Thoracic aorta (tissue), 2 donors: ENCODE measurements at places on chromosomes 12 and 14. TPM values are rescaled to one million over a fixed set of nuclear protein-coding genes. Genes with fewer than 3 reads are reported as not detected.

DNA sequence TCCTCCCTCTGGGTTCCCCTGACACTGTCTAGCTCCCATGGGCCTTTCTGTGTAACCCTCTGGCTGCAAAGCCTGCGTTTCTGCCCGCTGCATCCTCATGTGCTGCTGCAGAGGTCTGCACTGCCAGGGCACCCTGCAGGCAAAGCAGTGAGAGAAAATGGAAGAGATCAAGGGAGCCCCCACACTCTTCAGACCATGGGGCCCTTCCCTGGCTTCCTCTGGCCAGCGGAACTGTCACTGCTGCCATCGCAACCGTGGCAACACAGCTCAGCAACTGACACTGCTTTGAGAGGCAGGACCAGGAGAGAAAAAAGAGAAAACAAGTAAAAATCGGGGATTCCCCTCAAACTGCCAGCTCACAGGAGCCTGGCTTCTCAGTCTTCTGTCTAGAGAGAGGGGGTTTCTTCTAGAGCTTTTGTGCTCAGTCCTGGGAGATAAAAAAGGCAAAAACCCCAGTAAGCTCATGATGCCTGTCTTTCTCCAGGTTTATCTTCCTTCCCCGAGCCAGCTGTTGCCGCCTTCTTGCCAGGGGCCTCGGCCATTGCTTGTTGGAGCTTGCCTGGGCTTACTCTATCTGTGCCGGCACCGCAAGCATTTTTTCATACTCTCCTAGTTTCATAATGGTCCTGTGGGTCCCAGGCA is 38.9 kb downstream of the C14orf132 start:
- no peak for DNase-seq

- DNase-seq: no peak
Measured at GRCh38 chr12:126950266-126950665, 1316.7 kb upstream of the TMEM132C start.

DNA sequence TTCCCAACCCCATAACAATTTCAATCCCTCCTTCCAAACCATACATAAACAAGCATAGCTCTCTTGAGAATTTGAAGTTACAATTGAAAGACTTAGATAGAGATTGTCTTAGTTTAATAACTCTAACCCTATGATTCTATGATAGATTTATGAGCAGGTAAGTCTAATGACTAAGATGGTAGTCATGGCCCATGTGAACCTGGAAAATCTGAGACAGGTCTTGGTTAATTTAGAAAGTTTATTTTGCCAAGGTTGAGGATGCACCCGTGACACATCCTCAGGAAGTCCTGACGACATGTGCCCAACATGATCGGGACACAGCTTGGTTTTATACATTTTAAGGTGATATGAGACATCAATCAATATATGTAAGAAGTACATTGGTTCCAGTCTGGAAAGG is 248.8 kb downstream of the KCNH5 start:
- no peak for DNase-seq

- DNase-seq: no peak
Measured at GRCh38 chr12:53308276-53308675, 8.8 kb downstream of the MYG1 start.

LGR5 gene
- total RNA-seq: 7.4 TPM

GRCh38 chr14:68368850-68369249 is 424.0 kb downstream of the ZFP36L1 start:
- no peak for DNase-seq

FAR2 gene
- 16.9 TPM for total RNA-seq

GRCh38 chr12:57952766-57953165 is 11.4 kb downstream of the ATP23 start:
- no peak for DNase-seq

GRCh38 chr14:28515571-28515970 is 251.0 kb upstream of the FOXG1 start:
- no peak for DNase-seq

DNA sequence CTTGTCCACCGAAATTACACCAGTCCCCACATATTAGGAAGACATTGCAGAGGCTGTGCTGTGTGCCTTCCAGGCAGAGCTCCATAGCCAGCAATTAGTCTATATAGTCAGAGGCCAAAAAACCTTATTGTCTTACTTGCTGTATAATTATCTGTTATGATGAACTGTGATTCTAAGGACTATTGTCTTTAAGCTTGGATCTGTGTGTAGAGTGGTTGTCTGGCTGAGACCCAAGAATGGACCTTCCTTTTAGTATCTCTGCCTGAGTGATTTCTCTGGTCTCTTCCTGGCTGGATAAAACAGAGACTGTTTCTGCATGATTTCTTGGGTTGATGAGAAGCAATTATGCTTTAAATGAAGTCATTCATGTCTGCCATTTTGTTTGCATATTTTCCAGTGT is 465.3 kb downstream of the PRKD1 start:
- no peak for DNase-seq

- no peak for DNase-seq
Measured at GRCh38 chr14:97179573-97179972, 382.4 kb downstream of the VRK1 start.

PLEKHG7 gene
- total RNA-seq: not detected

GRCh38 chr14:65964366-65964765 is 521.8 kb upstream of the CCDC196 start:
- DNase-seq: no peak

DNA sequence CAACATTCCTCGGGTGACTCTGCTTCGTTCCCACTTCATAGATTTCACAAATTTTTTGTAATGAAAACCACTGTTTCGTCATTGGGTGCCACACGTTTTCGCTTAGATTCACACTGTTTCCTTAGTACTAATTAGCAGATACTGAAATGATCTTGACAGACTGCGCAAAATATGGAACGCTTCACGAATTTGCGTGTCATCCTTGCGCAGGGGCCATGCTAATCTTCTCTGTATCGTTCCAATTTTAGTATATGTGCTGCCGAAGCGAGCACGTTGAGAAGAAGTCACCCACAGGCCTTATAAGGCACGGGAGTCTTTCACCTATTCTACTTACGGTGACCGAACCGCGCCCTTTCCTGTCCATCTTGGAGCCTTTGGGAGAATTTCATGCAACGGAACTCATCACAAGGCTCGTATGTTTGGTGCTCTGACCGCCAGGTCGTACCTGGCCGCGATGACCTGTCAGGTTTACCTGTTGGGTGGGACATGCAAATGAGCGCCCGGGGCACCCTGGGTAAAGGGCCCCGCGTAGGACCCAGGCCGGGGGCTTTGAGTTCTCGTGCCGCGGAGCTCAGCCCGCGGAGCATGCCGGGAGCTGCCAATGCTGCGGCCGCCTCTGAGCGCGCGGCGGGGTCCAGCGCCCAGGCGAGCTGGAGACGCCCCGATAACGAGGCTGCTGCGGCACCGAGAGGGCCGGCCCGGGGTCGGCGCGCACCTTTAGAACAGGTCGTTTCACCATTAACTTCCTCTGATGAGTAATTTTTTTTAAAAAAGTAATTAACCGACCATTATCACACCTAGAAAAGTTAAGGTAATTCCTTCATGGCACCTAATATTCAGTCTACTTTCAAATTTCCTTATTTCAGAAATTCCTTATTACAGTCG is at the start of gene RNU6-8:
RNU6-8 (minus strand) TSS at position 272 of the 885 bp plus-strand sequence.
- DNase-seq: peak; percentile 9

CLEC6A gene
- not detected for total RNA-seq

DNA sequence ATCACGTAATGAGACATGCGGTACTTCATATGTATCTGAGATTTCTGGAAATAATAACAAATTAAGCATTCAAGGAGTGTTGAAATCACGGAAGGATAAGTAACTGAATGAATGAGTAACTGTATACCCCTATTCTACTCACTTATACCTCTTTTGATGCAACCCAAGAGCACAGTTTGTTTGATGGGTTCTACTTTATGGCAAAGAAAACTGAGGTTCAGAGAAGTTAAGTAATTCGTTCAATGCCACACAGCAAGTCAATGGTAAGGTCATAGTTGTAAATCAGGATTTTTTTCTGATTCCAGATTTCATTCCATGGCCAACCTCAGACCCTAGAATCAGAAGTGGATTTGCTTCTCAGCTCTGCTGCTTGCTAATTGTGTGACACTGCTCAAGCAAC is 544.5 kb upstream of the TBX3 start:
- no peak for DNase-seq

GRCh38 chr12:42504049-42504448 is 85.5 kb downstream of the PRICKLE1 start:
- no peak for DNase-seq

RPS6KL1 gene
- 17.6 TPM for total RNA-seq

IL23A gene
- total RNA-seq: not detected

FOXG1 gene
- total RNA-seq: 0.28 TPM

NUAK1 gene
- 31.4 TPM for total RNA-seq

DNA sequence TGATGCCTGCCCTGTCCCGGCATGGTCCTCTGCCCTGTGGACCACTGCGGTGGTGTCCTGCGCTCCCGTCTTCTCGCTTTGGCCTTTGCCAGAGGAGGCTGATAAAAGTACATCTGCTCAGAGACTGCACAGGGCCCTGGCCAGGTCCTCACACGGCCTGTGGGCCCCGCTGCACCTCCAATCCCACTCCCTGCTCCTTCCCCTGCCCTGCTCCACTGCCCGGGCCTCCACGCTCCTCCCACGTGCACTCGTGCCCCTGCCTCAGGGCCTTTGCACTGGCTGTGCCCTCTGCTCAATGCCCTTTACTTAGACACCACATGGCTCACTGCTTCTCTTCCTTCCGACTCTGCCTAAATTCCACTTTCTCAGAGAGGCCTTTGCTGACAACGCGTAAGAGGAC is 49.3 kb upstream of the BEGAIN start:
- no peak for DNase-seq

DNA sequence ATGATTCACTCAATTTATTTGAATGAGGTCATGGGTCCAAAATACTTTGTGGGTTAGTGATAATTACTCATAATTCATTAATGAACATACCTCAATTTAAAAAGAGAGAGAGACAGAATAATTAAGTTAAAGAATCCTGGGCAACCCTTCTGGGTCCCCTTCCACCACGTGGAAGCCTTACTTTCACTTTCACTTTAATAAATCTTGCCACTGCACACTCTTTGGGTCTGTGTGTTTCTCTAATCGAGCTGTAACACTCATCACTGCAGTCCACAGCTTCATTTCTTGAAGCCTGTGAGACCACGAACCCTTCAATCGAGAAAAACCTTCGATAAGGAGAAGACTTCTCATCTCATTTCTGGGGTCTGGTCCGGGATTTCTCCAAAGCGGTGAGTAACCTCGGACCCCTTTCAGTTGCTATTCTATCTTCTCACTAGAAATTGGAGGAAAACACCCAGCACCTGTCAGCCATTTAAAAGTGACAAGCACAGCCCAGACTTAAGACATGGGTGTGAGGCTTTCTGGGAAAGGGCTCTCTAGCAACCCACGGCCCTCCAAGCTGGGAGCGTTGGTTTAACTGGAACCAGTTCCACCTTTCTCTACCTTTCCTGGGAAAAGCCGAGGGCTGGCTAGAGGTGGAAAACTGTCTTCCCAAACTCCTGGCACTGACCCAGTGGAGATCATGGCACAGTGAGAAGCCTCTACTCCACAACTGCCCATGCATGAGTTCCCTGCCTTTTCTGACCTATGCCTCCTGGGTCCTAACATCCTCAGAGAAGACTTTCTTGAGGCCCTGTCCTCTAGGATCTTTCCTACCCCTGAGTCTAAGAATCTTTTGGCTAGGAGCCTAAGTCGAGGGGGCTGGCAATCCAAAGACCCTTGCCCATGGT is 148.8 kb upstream of the ATF7IP start:
- DNase-seq: no peak

GRCh38 chr14:49692193-49692757 is 645 bp upstream of the KLHDC1 start:
- no peak for DNase-seq

- no peak for DNase-seq
Measured at GRCh38 chr14:64035143-64035542, 182.3 kb downstream of the SYNE2 start.

DNA sequence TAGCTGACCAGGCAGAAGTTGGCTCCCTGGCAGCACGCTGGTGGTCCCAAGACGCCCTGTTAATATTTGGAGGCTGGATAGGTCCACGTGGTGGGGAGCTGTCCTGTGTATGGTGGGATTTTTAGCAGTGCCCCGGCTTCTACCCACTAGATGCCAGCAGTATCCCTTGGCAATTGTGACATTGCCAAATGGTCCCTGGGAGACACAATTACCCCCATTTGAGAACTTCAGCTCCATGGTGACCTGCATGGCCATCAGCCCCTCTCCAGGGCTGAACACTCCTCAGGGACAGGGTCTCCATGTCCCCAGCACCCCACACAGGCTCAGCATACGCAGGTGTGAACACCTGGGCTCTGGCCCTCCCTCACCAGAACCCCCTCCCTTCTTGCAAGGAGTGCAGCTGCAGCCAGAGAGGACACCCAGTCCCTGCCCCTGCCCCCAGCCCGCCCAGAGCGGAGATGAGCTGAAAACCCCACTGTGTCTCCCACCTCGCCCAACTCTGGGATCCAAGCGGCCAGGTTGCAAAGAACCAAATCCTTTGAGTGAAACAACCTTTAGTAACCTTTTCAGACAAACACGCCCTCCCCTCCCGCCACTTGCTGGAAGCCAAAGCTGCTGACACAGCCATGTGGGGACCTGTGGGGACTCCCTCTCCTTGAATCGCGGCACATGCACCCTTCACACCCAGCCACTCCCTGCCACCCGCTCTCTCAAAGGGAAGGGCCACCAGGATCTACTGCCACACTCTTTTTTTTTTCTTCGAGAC is 120.4 kb downstream of the CALM1 start:
- DNase-seq: no peak

C3AR1 gene
- total RNA-seq: 21.2 TPM

FAM90A1 gene
- not detected for total RNA-seq

- DNase-seq: no peak
Measured at GRCh38 chr12:70094467-70094866, 148.8 kb upstream of the CNOT2 start.

KLRC2 gene
- total RNA-seq: not detected

DNA sequence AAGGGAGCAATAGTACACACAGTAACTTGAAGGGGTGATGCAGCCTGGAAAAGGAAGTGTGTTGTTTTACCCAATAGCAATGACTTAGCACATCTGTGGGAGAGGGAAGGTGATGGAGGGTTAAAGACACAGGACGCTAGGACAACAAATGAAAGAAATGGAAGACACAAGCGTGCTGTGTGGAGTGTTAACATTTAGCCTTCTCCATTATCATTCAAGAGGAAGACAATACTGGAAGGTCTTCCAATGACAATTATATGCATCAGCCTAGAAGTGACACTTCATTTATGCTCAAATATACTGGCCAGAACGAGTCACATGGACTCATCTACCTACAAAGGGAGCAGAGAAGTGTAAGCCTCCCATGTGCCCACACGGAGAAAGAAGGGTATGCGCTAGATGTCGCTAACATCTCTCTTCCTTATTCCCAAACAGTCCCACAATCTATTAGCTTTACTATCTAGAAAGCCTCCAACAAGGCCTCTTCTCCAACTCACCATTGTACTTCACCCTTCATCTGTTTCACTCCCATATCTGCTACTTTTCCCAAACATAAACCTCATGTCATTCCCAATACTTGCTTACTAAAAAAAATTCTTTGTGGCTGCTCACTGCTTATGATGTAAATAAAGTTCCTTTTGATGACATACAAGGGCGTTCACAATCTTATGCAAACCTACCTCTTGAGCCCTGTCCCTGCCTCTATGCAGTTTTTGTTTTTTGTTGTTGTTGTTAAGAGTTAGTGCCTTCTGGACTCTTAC is 20.3 kb downstream of the PPM1H start:
- no peak for DNase-seq
